OCI-LY7 (cell line): ENCODE measurements at places on chromosomes 3 and 15.

GRCh38 chr3:159163656-159164055 lies 361.8 kb downstream of the MFSD1 start:
- DNase-seq = no peak

DNA sequence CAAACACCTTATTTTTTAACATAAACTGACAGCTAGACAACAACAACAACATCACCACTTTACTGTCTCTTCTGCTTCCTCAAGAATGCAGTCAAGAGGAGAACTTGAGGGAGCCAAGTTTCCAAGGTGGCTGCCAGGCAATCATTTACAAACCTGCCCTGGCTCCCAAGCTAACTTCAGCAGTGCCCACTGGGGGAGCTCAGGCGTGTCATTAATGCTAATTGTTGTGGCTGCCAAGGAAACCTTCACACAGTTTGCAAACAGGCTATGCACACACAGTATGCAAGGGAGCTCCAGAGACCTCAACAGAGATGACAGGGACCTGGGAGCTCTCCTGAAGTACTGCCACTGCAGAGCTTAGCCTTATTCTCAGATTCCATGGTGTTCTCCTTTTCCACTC lies 2.1 kb downstream of the DZIP1L start:
- DNase-seq = no peak

- DNase-seq = peak; percentile 19
Measured at GRCh38 chr3:101195951-101196713, 124.2 kb downstream of the IMPG2 start.

DNA sequence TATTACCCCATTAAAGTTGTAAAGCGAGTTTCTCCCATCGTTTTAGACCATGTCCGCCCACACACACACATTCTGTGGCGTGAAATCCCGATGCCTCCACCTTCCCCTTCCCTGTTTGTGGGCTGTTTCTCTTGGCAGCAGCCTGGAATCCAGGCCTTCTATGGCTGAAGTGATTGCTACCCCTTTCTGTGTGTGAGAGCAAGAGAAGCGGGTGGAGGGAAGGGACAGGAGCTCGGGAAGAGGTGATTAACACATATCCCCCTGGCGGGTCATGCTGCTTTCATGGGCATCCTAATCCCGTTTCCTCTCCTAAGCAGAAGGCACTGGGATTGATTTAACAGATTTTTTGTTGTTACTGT lies 283.8 kb upstream of the RGMA start:
- DNase-seq = no peak

- no peak for DNase-seq
Measured at GRCh38 chr3:14283813-14284438, 105.3 kb downstream of the LSM3 start.

- no peak for DNase-seq
Measured at GRCh38 chr3:149378478-149379309, 1.2 kb upstream of the TM4SF1 start.

DNA sequence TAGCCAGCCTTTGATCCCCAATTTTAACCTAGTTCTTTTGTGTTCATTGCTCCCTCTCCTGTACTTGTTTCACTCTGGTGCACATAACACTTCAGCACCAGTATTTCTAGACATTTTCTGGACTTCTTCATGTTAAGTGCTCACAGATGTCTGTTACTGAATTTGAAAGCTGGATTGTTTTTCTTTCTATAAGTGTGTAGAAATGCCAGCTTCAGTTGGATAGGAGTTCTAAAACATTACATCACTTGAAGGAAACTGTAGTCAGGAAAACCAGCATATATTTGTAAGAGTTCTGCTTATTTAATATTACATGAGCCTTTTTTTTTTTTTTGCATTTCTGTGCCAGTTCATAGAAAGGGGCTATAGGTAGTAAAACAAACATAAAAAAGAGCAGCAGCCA lies 21.6 kb downstream of the QTRT2 start:
- no peak for DNase-seq

GRCh38 chr15:41689834-41690233 lies 29.6 kb downstream of the MGA start:
- no peak for DNase-seq

DNA sequence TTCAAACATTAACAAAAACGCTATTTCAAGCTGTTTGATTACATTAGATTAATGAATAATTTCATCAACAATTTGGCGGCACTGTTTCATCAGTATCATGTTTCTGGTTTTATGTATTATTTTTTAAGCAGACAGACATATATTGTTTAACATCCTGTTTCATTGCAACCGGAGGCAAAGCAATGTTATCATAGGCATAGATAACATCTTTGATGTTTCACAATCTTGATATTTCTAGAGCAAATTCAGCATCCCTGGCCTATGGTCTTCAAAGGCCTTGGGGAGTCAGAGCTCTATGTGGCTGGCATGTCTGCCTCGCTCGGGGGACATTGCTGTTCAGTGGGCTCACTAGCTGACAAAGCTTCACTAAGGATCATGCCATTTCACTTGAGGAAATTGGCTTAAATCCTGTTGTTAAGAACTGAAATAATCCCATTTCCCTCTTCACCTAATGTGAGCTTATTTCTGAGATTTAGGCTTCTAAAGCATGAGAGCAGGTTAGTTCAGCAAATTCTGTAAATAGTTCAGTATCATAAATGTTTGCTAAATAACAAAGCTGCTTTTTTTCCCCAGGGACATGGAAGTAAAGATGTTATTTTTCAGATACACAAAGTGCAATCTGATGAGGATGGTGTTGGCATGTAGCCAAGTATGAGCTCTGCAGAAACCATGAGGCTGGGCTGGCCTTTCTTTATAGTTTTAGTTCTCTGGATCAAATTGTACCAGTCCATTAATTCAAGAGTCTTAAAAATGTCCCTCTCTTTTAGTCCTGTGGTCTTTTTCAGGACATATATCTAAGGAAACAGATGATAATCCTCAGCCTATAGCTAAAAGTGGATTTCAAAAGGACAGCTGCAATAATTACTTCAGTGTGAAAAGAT lies 941.4 kb downstream of the PLOD2 start:
- DNase-seq = no peak

DNA sequence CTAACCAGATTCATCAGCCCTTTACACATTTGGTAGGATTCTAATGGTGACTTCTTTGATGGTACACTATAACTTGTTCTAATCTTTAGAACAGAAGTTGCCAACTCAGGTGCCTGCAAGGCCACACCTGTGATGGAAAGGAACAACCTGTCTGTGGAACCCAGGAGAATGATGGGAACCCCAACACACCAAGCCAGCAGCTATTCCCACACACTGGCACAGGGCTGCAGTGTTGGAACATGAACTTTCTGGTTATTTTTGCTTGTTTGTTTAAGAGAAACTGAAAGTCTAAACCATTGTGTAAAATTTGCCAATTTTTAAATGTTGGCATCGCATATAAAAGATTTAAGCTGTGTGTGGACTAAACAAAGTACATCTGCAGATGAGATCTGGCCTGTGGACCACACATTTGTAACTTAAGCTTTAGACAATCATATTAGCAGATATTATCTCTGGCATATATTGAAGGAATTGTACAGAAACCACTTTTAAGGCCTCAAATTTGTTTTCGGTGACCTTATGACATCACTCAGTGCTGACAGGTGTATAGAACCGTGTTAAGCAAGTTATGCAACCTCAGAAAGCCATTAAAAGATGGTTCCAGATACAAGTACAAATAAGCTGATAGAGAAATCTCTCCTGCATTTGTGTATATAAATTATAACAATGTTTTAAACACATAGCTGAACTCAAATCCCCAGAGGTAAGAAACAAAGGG lies 242.9 kb downstream of the SLC9A9 start:
- DNase-seq = no peak

DNA sequence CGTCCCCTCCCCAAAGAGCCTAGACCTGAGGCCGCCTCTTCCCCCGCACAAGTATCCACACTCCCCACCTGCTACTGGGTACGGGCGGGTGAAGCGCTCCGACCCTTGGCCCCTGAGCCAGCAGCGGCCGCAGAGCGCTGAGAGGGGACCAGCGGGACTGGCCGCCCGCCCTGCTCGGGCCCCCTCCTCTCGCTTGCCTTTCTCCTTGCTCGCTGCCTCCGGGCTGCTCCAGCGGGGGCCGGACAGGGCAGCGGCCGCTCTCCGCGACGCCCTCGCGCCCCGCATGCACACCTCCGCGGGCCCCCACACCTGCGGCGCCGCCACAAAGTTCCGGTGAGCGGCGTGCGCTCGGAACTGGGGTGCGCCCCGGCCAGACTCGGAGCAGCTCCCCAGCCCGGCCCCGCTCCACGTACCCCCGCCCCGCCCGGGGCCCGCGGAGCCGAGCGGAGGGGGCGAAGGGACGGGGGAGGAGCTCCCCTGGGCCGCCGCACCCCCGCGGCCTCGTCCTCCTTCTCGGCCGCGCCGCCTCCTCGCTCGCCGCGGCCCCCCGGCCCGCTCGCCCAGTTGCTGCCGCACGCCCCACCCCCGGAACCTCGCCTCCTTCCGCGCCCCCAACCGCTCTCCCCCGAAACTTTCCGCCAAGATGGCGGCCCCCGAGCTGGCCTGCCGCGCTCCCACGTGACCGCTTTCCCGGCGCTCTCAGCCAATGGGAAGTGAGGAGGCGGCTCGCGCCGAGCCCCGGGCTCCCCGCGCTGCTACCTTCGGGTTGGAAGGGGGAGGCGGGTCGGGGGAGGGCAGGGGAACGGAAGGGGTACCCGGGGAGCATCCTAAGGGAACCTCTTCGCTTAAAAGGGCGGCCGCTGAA lies 704 bp downstream of the DLG1 start:
- DNase-seq = peak; percentile 93

- DNase-seq = no peak
Measured at GRCh38 chr3:61956236-61956635, 394.9 kb downstream of the PTPRG start.

DNA sequence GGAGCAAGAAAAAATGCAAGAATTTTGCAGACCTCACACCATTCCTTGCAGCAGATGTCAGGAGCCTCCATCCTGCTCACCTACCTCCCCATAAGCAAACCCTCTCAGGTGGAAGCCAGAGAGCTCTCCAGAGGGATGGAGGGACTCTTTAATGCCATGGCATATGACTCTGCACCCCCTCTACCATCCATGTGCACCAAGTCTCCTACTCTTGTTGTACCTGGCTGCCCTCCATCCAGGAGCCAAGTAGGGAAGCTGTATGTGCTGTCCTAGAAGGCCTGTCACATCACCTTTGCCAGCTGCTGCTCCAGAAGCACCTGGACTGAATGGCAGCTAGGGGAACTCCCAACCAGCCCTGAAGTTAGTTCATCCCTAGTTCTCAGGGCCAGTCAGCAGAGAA lies 38.5 kb upstream of the PRR20G start:
- DNase-seq = no peak

DNA sequence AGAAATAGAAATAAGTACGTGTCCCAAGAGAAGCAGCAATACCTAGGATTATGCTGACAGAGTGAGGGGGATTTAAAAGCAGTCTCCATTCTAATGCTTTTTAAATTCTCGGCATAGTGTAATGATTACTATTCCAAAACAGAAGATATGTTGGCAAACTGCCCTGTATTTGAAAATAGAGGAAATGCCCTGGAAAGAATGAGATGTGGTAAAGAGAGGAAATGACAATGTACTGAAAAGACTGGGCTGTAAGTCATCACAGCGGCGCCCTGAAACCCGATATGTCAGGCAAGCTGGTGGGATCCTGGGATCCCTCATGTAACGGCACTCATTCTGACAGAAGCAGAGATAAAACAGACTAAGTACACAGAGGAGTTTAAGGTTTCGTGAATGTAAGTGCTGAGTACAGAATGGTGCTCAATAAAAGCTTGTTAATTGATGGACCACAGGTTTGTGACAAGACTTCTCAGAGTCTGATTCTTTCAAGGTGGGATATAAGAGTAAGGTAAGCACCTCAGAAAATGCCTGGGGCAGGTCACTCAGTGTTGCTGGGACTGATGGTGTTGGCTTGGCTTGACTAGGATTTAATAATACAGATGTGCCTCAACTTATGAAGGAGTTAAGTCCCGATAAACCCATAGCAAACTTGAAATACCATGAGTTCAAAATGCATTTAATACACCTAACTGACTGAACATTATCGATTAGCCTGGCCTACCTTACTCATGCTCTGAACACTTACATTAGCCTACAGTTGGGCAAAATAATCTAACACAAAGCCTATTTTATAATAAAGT lies 91.4 kb downstream of the NFKBIZ start:
- DNase-seq = no peak

GRCh38 chr3:134371542-134372324 lies 2.5 kb downstream of the AMOTL2 start:
- no peak for DNase-seq

GRCh38 chr3:73141525-73141924 lies 80.1 kb downstream of the EBLN2 start:
- no peak for DNase-seq

GRCh38 chr15:96408591-96409183 lies 78.2 kb downstream of the NR2F2 start:
- no peak for DNase-seq

DNA sequence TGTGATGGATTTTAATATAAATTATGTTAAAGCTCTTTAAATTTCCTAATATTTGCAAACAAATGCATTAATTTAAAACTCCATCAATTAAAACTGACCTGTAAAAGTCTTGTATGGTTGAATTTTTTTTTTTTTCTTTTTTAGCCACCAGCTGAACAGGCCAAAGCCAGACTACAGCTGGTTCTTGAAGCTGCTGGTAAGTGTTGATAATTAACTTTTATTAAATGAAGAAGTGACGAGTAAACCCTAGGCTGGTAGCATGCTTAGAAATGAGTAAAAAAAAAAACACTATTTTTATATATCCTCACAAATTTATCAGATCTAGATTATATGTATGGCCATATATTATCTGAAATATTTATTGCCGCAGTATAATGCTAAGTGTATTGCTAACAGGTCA lies 216.3 kb upstream of the MLF1 start:
- no peak for DNase-seq

DNA sequence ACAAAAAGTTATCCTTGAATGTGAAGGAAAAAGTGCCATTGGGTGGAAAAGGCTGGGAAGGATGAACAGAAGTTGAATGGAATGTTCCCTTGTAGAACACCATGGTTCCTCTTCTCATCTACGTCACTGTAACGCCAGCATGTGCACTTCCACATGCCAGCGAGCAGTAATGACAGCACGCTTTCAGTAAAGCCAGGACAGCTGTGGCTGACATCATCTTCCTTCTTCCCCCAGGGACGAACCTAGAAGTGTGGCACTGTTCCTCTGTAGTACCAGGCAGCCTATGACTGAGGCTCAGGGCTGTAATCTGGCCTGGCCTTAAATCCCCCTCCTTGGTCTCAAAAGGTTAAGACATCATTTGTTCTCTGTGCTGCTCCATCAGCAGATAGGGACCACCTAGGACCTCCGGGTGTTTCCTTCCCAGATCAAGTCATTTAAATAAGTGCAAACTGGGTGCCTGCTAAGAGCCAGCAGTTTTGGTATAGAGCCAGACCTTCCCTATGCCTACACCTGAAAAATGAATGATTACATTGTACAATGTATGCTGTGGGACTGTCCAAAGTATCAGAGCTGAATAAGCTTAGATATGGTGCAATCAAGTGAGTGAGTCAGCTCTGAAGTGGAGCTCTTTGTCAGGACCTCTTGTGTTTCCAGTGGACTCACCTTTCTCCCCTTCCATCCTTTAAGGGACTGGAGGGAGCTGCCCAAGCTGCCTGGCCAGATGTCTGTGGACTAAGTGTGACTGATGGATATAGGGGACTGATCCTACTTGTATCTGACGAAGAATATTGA lies 5.6 kb upstream of the SRPRB start:
- DNase-seq = peak; percentile 17

- DNase-seq = no peak
Measured at GRCh38 chr15:39931615-39932014, 2.3 kb upstream of the EIF2AK4 start.
